ENCODE measurements at places on chromosomes 13 and 19.

DNA sequence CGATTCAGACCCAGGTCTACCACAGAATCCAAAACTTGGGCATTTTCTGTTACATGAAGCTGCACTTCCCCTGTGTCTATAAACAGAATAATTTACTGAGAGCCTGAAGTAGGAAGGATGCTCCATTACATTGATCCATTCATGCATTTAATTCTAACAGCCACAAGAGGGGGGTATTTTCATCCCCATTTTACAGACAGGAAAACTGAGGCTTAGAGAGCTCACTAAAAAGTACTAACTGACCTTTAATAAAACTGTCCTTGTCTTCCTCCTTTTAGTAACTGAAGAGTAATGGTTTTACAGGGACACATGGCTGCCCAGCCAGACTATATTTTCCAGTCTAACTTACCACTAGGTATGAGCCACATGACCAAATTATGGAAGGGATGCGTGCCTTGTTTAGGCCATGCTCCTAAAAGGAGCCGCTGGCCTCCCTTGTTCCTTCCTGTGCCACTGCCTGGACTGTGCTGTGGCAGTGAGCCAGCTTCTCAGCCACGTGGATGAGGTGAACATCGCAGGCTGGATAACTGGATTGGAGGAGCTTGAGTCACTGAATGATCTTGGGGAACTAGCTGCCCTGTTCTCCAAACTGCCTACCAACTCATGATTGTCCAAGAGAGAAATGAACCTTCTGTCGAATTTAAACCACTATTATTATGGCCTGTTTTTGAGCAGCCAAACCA, 108.3 kb downstream of the DOCK9 start:
- no peak for DNase-seq

GRCh38 chr13:50162567-50162966, 147.3 kb downstream of the KCNRG start:
- no peak for DNase-seq

GRCh38 chr19:36573895-36574720, 1.0 kb upstream of the ZNF529 start:
- DNase-seq: no peak

GRCh38 chr19:17654993-17655392, 33.2 kb downstream of the UNC13A start:
- no peak for DNase-seq

DNA sequence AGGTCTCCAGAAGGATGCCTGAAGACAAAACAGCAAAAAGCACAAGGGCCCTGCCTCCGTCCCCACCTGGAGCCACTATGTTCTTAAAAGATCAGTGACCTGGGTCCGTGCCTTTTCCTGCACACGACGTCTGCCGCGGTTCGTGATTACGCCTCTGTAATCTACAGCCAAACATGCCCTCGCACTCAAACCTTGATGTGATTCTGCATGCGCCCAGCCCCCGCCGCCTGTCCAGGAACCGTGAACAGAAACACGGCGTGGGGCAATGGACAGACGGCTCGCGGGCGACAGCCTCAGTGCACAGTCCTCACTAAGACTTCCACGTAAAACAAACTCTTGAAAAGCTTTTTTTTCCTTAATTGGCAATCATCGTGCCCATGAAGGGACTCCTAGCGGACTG, 15.5 kb downstream of the C13orf46 start:
- no peak for DNase-seq

- no peak for DNase-seq
Observed at GRCh38 chr13:99294958-99295357, 12.2 kb downstream of the GPR183 start.

- DNase-seq: no peak
Observed at GRCh38 chr13:59721926-59722910, 441.5 kb downstream of the DIAPH3 start.

- DNase-seq: no peak
Observed at GRCh38 chr13:27024074-27024461, 147.5 kb downstream of the USP12 start.

DNA sequence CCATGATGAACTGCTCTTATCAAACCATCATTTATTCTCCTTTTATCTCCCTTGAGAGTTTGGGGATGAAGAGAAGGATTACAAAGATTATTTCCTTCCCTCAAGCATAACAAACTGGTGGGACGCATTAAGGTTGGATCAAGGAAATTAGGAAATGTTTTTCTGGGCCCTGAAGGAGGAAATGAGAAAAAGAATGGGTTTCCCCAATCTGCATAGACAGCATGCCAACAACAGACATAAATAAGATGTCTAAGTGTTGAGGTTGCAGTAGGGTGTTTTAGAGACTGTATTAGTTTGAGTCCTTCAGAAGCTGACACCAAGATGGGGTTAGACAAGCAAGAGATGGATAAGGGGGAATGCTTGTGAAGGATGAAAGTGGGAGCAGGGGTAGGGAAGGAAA, 7.3 kb downstream of the EPSTI1 start:
- DNase-seq: no peak

DNA sequence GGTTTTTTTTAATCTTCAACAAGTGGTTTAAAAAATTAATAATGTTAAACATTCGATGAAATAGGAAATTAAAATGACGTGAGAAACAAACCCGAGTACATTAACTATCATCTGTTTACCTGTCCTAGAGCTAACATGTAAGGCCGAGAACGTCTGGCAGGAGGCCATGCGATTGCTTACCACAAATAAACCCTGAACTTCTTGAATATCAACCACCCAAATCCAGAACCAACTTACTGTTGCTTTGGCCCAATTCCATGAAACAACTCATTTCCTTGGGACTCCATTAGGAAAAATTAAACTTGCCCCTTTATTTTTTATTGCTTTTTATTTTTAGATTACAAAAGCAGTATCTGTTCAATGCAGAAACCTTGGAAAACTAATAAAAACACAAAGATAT, 228.9 kb upstream of the IRS2 start:
- peak; percentile 14 for DNase-seq

DNA sequence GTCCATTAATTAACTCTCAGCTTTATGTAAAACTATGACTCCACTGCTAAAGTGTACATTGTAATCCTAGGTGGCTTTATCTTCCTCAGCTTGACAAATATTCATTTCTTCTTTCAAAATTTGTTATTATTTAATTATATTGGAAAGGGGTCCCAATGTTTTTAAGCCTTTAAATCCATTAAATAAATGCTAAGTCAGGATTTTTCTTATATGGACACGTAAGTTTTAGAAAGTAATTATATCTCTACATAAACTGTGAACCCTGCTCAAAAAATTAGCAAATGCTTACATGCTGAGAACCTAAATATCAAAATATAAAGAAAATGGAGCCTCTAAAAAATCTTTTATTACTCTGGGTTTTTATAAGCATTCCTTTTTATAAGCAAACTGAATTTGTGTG, 78.2 kb upstream of the MIR17HG start:
- no peak for DNase-seq

DNA sequence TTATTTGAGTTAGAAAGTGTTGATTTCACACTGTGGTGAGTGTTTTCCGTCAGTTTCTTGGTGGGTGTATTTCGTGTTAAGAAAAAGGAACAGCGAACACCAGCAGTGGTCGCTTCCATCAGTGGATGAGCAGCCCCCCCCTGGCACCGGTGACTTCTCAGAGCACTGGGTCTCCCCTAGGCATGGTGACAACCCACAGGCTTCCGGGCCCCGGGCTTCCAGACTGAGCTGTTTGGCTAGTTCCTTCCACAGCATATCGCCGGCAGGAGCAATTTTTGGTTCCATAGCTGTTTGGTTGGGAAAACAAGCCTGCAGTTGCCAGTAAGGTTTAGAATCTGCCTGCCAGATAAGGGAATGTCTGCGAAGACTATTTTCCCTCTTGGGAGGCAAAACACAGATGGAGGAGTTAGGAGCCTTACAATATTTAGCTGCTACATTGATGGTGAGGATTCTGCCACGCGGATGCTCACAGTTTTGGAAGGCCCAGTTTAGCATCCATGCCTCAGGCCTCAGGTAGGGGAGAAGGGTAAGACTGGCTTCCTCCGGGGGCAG, 18.7 kb upstream of the ZNF536 start:
- no peak for DNase-seq

- DNase-seq: no peak
Observed at GRCh38 chr13:32889986-32890565, 126.1 kb upstream of the KL start.

- no peak for DNase-seq
Observed at GRCh38 chr13:26705536-26705935, 55.0 kb downstream of the GPR12 start.

- DNase-seq: no peak
Observed at GRCh38 chr19:4388337-4389063, 11.8 kb downstream of the SH3GL1 start.

DNA sequence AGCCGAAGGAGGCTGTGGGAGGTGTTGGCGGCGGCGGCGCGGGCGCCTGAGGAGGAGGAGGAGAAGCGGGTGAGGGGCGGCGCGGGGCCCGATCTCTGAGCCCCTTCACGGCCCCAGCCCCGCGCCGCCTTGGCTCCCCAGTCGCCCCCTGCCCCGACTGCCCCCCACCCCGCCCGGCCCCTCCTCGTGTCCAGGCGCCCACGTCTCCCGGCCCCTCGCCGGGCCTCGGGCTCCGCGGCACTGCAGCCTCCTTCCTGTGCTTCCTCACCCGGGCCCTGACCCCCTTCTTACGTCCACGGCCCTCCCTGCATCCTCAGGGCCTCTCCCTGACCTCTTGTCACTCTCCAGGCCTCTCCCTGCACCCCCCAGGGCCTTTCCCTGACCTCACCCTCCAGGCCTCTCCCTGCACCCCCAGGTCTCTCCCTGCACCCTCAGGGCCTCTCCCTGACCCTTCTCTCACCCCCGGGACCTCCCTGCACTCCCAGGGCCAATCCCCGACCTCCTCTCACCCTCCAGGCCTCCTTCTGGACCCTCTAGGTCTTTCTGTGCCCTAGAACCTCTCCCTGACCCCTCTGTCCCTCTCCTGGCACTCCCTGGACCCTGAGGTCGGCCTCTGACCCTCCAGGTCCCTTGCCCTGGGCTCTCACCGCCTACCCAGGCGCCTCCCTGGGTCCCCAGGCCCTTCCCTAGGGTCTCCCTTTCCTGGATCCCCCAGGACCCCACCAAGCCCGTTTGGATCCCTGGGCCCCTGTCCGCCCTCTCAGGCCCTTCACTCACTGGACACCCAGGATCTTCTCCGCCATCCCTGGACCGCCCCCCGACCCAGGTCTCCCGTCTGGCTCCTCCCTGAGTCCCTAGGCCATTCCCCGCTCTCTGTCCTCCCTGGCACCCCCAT, 460 bp downstream of the KMT5C start:
- DNase-seq: no peak

GRCh38 chr13:87089391-87089790, 581.8 kb upstream of the SLITRK5 start:
- DNase-seq: no peak

- no peak for DNase-seq
Observed at GRCh38 chr13:98913741-98914140, 64.1 kb downstream of the DOCK9 start.

DNA sequence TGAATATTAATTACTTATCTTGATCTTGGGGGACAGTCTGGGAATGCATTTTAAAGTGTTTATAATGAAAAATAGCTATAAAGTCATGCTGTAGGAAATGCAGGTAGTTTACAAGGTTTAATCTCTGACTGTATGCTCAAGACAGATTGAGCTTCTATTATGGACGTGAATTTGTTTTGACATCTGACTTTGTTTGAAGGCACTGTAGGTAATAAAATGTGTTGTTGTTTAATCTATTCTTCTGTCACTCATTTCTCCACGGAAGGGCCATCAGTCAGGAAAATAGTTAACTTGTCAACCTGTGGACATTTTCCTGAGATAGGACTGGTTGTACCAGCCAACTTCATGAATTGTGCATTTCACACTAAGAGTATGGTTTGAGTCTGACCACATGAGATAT, 893.1 kb upstream of the SLITRK6 start:
- no peak for DNase-seq

- DNase-seq: no peak
Observed at GRCh38 chr19:325173-325936, 19.2 kb downstream of the MIER2 start.

GRCh38 chr19:8473648-8474476, 28.6 kb downstream of the PRAM1 start:
- DNase-seq: no peak

DNA sequence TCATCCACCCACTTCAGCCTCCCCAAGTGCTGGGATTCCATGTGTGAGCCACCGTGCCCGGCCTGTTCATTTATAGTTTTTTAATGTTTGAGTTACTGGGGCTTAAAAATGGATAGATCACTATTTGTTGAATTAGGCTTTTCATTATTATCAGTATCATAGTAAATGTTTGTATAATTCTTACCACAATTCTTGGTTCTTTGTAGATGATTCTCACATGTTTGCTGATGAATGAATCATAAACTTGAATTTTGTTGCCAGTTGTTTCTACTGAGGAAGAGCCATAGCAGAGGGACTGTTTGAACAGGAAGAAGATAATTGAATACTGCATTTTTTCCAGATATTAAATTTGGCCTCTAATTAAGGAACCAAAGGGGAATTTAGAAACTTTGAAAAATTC, 2.6 kb upstream of the LPAR6 start:
- DNase-seq: no peak

DNA sequence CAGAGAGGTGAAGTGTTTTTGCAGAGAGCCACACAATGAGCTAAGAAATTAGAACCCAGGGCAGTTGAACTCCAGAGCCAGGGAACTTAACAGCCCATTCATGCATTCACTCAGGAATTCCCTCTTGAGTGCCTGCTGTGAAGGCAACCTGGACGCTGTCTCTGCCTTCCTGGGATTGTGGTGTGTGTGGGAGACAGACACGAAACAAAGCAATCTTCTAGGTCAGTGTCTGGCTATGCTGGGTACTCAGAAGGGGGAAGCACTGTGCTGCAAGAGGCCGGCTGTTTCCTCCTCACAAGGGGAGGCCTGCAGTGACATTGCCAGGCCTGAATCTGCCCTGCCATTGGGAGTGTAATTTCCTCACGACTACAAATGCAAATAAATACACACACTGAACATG, 9.7 kb downstream of the BCKDHA start:
- no peak for DNase-seq

- DNase-seq: no peak
Observed at GRCh38 chr19:12785431-12786031, 5.8 kb upstream of the JUNB start.

DNA sequence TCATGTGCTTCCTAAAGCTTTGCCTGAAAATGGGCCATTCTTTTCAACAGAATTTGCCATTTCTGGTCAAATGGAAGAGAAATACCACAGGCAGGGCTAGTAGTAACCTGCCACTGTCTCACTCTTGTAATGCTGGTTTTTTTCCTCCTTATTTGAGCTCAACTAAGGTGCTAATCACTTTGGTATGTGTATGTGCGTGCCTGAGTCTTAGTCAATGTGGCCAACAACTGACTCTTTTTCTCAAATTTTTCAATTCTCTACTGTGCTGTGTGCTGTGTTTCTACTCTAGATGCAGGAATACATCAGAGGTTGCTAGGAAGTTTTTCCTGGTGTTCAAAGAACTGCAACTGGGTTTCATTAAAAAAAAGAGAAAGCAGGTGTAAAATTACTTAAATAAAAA, 870.2 kb downstream of the EFNB2 start:
- DNase-seq: no peak
